ENCODE measurements at places on chromosomes 4 and X.

- DNase-seq: peak; percentile 15
Measured at GRCh38 chr4:13530823-13531624, 13.3 kb downstream of the NKX3-2 start.

DNA sequence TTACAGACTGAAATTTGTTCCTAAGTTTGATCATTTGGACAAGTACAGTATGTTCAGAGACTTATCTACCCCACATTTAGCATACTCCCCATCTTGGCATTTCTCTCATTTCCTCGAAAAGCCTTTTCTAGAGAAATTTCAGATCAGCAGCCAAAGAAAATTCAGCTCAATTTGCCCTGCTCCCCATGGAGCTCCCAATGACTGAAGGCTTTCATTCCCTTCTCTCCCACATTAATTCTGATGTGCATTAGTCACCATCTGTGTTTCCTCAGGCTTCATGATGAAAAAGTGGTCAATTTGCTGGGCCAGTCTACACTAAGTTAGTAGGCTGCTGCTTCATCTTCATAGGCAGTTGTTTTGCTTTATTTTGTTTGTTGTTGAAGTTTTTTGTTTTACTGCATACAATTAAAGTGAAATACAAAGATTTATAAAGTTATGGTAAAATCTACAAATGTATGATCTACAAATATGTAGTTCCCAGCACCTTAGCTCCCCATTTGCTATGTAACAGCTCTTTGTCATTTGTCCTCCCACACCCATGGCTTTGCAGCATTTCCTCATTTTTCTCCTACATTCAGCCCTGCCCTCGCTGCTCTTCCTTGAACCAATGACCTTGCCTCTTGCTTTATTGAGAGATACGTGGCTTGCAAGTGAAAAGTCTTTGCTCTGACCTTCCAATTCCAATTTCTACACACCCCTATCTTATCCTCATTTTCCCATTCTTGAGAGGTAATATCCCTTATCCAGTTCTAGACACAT lies 193.9 kb downstream of the ANAPC10 start:
- no peak for DNase-seq

- no peak for DNase-seq
Measured at GRCh38 chr4:161936625-161937550, 226.9 kb downstream of the FSTL5 start.

GRCh38 chr4:154366956-154367355 lies 124.6 kb downstream of the DCHS2 start:
- DNase-seq: no peak

- DNase-seq: no peak
Measured at GRCh38 chr4:8112036-8112576, 46.5 kb downstream of the ABLIM2 start.

DNA sequence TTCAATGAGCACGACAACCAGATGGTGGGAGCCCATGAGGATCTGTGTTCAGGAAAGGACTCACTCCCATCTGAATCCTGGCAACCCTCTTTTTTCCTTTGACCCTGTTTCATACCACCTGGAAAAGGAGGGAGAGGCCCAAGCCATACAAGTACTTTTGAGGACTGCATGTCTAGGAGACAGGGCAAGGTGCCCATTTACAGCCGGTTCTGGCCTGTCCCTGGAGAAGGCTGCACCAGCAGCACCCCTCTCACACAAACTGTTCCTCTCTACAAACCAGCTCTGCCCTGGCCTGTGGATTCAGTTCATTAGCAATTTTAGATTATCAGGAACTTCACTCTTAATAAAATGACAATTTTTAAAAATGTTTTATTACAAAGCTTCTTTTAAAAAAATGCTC lies 57.5 kb downstream of the HADH start:
- no peak for DNase-seq

- no peak for DNase-seq
Measured at GRCh38 chrX:38970074-38970473, 168.8 kb downstream of the MID1IP1 start.

- DNase-seq: no peak
Measured at GRCh38 chr4:88729146-88729760, 31.6 kb upstream of the NAP1L5 start.

GRCh38 chr4:145935253-145936141 lies 3.1 kb downstream of the ZNF827 start:
- no peak for DNase-seq

GRCh38 chr4:38062088-38062775 lies 102.0 kb downstream of the PTTG2 start:
- peak; percentile 41 for DNase-seq

DNA sequence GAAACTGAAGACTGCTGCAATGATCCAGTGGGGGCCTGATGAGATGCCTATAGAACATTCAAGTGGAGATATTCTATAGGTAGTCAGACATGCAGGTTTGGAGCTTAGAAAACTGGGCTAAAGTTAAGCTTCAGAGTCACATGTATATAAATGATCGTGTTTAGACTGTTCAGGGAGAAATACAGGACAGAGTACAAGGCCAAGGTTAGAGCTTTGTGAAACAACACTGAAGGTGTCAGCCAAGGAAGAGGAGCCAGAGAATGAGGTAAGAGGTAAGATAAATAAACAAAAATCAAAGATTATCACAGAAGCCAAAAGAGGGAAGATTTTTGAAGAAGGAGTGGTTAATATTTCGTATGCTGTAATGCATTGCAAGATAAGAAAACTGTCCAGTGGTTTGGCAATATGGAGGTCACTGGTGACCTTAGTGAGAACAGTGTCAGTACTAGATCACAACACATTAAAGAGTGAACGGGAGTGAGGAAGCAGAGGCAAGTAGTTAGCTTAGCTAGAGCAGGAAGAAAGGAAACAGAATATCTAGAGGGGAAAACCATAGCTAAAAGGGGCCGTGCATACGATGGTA lies 58.0 kb upstream of the KLHL13 start:
- no peak for DNase-seq

DNA sequence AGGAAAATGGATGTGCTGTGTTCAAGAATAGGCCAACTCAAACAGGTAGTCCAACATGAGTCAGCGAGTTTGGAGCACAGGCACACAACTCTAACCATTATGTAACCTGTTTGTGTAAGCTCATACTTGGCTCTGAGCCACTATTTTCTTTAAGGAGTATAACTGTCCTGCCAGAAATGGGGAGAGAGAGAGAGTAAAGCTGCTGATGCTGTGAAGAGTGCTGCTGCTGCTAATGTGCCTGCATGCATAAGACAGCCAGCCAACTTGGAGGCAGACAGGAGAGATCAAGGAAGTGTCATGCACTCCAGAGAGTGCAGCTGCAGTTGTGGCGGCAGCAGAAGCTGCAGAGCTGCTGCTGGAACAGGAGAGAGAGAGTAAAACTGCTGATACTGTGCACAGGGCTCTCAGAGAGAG lies 11.7 kb upstream of the STATH start:
- DNase-seq: no peak

- peak; percentile 58 for DNase-seq
Measured at GRCh38 chr4:8201321-8201781, 2.3 kb downstream of the SH3TC1 start.

DNA sequence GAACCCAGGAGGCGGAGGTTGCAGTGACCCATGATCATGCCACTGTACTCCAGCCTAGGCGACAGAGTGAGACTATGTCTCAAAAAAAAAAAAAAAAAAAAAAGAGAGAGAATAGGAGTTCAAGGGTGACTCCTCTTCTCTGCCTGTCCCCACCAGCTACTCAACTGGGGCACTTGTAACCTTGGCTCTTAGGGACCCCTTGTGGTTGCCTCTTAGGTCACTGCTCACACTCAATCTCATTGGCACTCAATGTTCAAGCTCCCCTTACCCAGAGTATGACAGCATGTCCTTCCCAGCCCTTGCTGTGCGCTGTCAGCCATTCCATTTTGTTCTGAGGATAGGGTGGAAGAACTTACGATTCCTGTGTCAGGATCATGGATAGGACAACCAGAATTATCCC lies 82.4 kb upstream of the BEND4 start:
- DNase-seq: no peak

DNA sequence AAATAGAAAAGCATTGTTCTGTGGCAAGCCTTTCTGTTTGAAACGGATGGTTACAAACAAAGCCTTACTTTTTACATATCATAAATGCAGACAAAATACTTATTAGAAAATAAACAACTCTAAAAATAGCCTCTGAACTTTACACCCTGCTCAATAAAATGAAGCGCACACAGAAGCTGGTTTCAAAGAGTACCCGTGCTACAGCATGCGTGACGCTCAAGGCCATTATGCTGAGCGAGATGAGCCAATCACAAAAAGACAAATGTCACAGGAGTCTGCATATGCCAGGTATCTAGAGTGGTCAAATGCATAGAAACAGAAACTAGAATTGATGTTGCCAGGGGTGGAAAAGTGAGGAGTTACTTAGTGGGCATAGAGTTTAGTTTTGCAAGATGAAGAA lies 326.5 kb upstream of the GATB start:
- DNase-seq: no peak

DNA sequence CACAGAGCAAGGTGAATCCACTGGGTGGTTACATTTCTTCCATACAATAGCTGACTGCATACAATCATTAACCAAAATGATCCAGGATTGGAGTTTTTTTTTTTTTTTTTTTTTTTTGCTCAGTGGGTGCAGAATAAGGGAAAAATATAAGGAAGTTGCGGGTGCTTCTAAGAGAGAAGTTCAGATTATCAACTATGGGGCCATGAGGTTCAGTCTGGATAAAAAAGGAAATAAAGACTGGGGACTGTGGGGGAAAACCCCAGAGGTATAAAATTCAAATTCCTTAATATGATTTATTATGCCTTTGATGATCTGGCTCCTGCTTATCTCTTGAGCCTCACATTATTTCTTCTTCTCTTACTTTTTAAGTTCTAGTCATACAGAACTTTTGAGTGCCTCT lies 5.9 kb upstream of the EIF1AX start:
- DNase-seq: no peak

DNA sequence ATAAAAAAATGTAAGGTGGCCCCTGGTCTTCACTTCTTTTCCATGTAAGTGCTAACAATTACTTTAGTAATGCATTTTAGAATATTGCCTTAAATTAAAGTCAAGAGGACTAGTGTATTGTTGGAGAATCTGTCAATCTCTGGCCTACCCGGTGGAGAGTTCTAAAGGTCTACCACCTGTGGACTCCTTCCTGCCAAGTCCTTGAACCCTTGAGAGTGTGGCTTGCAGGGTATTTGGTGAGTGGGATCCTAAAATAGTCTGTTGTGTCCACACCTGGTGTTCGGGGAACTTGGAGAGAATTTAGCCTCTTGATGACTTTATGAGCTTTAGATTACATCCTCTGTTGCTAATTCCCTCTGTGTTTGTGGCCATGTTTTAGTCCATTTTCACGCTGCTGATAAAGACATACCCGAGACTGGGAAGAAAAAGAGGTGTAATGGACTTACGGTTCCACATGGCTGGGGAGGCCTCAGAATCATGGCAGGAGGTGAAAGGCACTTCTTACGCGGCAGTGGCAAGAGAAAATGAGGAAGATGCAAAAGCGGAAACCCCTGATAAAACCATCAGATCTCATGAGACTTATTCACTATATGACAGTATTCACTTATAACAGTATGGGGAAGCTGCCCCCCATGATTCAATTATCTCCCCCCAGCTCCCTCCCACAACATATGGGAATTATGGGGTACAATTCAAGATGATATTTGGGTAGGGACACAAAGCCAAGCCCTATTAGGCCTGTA lies 23.8 kb downstream of the DDIT4L start:
- no peak for DNase-seq

GRCh38 chrX:17376431-17377077 lies 1.6 kb downstream of the NHS start:
- DNase-seq: no peak

DNA sequence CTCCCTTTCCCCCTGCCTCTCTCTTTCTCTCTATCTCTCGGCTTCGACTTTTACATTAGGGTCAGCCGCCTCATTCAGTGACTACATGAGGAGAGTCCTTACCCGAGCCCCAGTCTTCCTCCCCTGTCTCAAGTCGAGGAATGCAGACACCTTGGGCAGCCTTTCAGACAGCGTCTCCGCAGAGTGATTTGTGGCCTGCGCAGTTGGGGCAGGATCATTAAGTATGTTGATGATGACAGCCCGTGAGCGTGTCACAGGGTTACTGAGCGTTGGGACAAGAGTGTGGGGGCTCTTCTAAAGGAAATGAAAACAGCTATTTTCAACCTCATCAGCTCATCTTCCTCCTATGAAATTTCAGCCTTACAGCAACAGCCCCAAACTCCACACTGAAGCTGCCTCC lies 312.1 kb upstream of the GATB start:
- DNase-seq: no peak

GRCh38 chrX:55118574-55118973 lies 29.8 kb downstream of the PAGE2 start:
- no peak for DNase-seq

GRCh38 chr4:15754323-15754722 lies 23.8 kb upstream of the CD38 start:
- no peak for DNase-seq

- no peak for DNase-seq
Measured at GRCh38 chrX:68719904-68720614, 72.6 kb downstream of the STARD8 start.

DNA sequence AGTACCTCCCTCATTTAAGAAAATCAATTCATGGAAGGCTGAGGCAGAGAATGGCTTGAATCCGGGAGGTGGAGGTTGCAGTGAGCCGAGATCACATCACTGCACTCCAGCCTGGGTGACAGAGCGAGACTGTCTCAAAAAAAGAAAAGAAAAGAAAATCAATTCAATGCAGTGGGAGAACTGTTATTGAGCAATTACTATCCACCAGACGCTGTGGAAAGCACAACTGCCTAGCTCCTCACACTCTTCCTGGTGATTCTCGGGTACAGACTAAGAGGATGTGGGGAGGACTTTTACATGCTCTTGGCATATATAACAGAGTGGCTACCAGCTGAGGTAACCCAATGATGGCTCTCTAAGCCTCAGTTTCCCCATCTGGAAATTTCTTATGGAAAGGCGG lies 2.7 kb upstream of the TMSB4X start:
- DNase-seq: no peak

Data from memory B cell (primary cell).